Kidney glomerular epithelial cell (primary cell): ENCODE measurements at places on chromosomes 4 and X.

GRCh38 chr4:150625033-150625432, 43.1 kb downstream of the MAB21L2 start:
- no peak for DNase-seq

DNA sequence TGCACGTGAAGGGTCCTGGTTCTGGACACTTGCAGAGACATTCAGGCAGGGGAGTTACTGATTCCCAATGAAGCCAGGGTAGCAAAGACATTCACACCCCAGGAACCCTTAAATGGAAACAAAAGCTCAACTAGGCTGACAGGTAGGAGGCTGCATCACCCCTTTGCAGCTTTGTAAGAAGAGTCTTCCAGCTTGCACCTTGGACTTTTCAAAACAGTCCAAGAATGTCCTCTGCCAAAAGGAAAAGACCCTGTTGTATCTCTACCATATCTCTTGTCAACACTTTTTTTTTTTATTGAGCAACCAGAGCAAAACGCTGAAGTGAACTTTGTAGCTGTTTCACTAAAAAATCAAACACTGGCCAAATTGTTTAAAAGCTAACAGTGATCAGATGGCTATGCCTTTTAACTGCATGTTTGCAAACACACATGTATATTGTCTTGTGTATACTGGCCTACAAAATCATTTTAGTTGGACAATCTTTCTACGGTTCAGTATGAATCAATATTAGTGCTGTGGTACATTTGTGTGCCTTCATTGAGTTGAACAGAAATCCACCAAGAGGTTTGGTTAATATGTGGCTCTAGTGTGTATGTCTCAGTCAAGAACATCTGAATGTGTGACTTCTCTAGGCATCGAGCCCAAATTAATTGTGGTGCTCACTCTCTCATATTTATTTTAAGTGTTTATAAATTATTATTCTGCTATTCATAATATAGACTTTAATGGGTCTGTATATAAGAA, 18.5 kb upstream of the WWC2 start:
- no peak for DNase-seq

GRCh38 chrX:55451626-55451989, 319 bp upstream of the MAGEH1 start:
- DNase-seq = no peak

- DNase-seq = no peak
Measured at GRCh38 chr4:13248621-13249298, 235.4 kb downstream of the RAB28 start.

DNA sequence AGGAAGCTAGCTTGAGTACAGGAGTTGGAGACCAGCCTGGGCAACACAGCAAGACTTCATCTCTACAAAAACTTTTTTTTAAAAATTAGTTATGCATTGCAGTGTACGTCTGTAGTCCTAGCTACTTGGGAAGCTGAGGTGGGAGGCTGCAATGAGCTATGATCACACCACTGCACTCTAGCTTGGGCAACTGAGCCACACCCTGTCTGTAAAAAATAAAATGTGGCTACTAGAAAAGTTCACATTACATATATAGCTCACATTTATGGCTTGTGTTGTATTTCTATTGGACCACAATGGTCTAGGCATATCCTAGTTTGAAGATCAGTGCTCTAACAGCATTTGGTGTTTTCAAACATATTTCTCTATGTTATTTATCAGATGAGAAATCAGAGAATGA, 11.8 kb upstream of the CPEB2 start:
- DNase-seq = no peak
